Stimulated activated CD8-positive, alpha-beta memory T cell treated with anti-CD3 and anti-CD28 coated beads, Interleukin-15, amount 100 ng/mL, for 24 hours (primary cell): ENCODE measurements at places on chromosomes 7 and 10.

- DNase-seq: no peak
Observed at GRCh38 chr10:92913973-92914372, 65.7 kb downstream of the EXOC6 start.

GRCh38 chr7:92076509-92076908, 57.8 kb downstream of the CYP51A1 start:
- DNase-seq: no peak

- DNase-seq: no peak
Observed at GRCh38 chr10:74223755-74224529, 72.9 kb downstream of the ADK start.

- no peak for DNase-seq
Observed at GRCh38 chr7:137203351-137203750, 140.2 kb downstream of the PTN start.

DNA sequence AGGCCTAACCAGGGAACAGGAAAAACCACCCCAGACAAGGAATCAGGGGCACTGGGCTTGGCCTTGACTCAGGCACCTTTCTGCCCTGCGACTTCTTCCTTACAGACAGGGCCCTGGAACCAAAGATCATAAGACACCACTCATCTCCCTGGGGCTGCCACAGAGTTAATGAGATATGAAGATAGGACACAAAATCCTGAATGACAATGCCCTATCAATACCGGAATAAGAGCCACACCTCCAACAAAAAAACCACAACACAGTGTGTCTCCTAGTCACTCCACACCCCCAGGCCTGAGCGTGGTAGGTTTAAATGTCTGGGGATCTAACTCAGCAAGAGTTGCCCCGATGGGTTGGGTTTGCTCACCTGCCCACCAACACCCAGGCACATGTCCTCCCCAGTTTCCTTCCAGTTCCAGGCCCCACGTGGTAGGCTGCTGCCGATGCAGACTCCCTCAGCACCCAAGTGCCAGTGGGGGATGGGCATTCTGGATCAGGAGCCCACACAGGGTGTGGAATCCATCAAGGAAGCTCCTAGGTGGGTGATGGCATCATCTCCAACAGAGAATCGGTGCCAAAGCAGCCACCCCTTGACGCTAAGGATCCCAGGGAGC, 3.9 kb downstream of the DLG5 start:
- no peak for DNase-seq

DNA sequence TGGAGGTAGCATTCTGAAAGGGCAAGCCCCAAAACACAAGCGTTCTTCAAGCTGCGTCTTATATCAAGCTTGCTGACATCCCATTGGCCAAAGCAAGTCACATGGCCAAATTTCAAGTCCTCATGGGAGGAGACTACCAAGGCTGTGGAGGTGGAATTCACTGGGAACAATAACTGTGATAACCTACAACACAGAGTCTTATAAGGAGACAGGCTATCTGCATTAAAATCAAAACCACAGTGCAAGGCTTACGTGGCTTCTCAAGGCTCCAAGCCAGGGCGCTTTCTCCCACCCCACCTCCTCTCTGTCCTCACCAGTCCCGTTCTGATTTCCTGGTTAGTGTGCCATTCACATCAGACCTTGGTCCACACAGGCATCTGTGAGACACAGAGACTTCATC, 39.4 kb downstream of the ADRB1 start:
- DNase-seq: no peak

DNA sequence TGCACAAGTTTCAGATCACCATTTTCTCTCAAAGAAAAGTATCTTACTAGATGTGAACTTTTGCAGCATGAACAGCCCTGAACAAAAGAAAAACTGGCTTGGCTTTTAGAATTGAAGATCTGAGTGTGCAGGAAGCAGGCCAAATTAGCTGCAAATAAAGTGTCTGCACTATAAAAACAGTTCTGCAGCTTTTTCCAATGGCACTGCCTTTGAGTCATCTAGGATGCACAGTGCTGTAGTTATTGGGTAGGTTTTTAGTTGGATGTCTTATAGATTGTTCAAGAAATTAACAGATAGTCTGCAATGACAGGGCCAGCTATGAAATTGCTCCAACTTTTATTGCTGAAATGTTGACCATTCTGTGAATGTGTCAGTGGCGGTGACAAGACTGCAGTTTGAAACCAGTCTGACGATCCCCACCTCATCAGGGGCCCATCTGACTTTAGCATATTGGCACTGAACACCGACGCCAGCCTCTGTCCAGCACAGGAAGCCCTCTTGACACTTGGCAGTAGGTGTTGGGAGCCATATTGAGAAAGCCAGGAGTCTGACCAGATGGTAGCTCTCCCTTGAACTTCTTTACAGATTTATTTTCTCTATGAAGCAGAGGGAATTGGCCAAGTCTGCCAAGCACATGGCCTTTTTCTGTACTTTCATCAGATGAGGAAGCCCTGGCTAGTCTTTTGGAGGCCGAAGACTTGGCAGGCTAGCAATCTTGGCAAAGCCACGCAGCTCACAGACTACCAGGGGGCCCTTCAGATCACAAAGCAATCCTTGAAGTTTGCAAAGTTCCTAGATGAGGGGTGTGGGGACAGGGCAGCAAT, 490.6 kb downstream of the NEBL start:
- no peak for DNase-seq

DNA sequence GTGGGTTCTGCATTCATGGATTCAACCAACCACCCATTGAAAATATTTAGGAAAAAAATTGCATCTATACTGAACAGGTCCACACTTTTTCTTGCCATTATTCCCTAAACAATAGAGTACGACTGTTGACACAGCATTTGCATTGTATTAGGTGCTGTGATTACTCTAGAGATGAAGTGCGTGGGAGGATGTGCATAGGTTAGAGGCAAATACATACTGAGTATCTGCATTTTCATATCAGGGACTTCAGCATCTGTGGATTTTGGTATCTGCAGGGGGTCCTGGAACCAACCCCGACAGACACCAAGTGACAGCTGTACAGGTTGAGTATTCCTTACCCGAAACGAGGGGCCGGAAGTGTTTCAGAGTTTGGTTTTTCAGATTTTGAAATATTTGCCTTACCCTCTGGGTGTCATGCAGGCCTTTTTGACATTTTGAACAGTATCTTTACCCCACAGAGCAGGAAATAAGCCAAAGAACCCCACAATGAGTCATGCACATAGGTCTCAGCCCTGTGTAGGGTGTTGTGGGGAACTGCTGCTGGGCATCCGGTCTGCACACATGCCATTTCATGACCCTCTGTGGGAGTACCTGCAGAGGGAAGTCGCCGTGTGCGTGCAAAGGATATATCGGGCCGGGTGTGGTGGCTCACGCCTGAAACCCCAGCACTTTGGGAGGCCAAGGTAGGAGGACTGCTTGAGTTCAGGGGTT, 14.5 kb downstream of the NUDT5 start:
- DNase-seq: peak; percentile 21

GRCh38 chr7:30920584-30921539, 9.2 kb downstream of the AQP1 start:
- DNase-seq: no peak

- DNase-seq: no peak
Observed at GRCh38 chr7:157396316-157397035, 59.7 kb downstream of the DNAJB6 start.

DNA sequence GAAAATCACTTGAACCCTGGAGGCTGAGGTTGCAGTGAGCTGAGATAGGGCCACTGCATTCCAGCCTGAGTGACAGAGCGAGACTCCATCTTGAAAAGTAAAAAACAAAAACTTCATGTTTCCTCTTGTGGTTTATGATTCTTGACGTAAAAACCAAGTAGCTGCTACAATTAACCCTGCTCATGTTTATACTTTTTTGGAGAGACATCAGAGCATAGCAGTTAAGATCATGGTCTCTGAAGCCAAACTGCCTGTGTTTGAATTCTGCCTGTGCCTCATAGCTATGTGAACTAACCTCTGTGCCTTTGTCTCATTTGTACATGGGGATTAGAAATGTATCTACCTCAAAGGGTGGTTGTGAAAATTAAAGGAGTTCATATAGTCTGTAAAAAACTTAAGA, 27.2 kb downstream of the SUV39H2 start:
- DNase-seq: no peak

- no peak for DNase-seq
Observed at GRCh38 chr7:36051501-36051900, 101.6 kb upstream of the EEPD1 start.

GRCh38 chr10:30435073-30435422, 1.1 kb downstream of the MAP3K8 start:
- DNase-seq: no peak

DNA sequence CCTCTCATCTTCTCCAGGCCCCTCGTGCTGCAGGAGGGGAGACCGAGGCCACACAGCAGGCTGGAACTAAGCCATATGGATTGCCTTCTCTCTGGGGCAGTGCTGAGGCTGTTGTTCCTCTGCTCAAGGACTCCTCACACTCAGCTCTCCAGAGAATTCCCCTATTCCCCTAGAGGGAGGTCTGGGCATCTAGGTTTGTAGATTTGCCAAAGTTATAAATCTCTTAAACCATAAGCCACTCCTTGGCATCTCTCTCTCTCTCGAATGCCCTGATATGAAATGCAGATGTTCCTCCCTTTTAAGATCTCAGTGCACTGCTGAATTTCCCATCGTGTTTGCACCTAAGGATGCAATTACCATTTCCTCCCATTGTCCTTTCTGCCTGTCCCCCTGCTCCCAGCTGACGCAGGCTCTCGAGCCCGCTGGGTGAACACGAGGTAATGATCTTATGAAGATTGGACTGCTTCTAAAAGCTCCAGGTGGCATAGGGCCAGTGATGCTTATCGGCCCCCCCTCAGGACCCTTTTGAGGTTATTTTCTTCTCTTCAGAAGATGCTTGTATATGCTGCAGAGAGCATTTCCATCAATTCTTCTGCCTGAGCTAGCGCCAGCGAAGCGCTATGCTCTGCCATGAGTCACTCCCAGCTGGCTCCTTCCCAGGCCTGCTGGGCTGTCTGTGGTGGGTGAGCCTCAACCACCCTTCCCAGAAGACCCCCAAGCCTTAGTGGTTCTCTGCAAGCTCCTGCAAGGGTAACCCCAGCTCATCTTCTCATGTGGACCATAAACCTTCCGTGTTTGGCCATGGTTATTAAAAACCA, 41.6 kb upstream of the AQP1 start:
- no peak for DNase-seq

GRCh38 chr7:94980418-94981142, 73.2 kb downstream of the PPP1R9A start:
- DNase-seq: no peak

- DNase-seq: no peak
Observed at GRCh38 chr7:36884910-36885309, 160.6 kb upstream of the AOAH start.

- DNase-seq: no peak
Observed at GRCh38 chr10:118482393-118483331, 112.8 kb downstream of the PRLHR start.
